COR-L47 (cell line): ENCODE measurements at places on chromosomes 6 and 20.

GRCh38 chr6:45388328-45388727, 10.6 kb upstream of the SUPT3H start:
- DNase-seq, result no peak

- DNase-seq, result no peak
Observed at GRCh38 chr6:42520786-42521607, 42.8 kb upstream of the UBR2 start.

DNA sequence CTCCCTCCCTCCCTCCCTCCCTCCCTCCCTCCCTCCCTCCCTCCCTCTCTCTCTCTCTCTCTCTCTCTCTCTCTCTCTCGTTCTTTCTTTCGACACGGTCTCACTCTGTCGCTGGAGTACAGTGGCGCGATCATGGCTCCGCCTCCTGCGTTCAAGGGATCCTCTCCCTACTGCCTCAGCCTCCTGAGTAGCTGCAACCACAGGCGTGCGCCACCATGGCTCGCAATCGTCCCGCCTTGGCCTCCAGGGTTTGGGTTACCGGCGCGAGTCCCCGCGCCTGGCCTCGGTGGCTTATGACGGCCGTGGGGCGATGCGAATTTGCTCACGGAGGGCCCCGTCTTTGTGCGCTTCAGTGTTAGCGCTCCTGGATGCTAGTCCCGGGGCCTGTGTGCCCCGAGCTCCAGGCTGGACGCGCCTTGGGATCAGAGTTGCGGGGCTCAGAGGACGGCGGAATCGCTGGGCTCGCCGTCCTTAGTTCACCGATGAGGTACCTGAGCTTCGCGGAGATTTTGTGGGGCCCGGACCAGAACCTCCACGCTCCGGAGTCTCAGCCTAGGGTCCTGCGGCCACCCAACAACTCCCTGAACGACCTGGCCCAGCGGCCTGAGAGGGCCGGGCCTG, 45.2 kb downstream of the MCUR1 start:
- no peak for DNase-seq

DNA sequence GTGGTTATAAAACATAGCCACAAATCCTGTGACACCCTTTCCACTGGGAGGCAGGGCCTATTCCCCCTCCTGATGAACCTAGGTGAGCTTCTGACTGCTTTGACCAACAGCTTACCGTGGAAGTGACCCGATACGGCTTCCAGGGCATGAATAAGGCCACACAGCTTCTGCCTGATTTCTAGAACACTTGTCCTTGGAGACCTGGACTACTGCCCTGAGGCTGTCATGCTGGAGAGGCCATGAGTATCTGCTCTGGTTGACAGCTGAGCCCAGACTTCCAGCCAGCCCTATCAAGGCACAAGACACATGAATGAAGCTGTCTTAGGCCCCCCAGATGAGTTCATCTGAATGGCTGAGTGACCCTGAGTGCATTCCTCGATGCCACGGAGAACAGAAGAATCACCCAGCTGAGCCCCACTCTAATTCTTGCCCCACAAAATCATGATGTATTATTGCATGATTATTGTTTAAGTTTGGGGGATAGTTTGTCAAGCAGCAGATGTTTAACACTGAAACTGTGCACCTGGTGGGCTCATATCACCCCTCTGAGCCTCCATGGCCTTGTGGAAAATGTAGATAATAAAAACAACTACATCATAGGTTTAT, 16.6 kb downstream of the TP53RK start:
- DNase-seq, result no peak
